ENCODE measurements at places on chromosomes 7 and 10.

DNA sequence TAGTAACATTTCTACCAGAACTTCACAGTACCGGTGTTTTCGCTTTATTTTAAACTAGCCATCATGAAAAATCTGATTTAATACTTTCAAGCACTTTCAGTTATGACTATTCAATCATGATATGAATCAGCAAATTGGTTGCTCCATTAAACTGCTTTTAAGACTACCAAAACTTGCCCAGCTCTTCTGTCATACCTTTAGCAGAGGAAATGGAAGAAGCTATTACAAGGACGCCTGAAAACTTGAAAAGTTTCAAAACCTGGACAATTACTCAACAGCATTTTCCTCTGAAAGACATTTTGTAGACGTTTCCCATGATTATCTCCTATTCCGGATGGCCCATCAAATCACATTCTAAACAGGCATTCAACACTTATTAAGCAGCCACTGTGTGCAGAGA, 2.0 kb downstream of the JAZF1 start:
- no peak for DNase-seq

DNA sequence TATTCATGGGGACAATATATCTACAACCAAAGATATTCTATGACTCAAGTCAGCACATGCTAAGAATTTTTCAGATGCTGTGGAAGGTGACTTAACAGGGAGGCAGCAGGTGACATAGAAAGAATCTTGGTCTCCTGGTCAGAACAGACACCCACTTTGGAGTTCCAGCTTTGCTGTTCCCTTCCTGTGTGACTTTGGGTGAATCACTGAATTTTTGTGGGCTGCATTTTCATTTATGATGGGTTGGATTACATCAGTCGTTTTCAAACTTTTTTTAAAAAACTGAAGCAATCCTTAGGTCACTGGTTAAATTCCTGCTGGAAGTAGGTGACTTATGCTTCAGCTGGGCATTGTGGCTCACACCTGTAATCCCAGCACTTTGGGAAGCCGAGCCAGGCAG, 24.9 kb downstream of the RGR start:
- no peak for DNase-seq

- no peak for DNase-seq
Measured at GRCh38 chr7:134916171-134916883, 70.0 kb upstream of the AGBL3 start.

- no peak for DNase-seq
Measured at GRCh38 chr10:46020344-46020657, 10.1 kb downstream of the NCOA4 start.

DNA sequence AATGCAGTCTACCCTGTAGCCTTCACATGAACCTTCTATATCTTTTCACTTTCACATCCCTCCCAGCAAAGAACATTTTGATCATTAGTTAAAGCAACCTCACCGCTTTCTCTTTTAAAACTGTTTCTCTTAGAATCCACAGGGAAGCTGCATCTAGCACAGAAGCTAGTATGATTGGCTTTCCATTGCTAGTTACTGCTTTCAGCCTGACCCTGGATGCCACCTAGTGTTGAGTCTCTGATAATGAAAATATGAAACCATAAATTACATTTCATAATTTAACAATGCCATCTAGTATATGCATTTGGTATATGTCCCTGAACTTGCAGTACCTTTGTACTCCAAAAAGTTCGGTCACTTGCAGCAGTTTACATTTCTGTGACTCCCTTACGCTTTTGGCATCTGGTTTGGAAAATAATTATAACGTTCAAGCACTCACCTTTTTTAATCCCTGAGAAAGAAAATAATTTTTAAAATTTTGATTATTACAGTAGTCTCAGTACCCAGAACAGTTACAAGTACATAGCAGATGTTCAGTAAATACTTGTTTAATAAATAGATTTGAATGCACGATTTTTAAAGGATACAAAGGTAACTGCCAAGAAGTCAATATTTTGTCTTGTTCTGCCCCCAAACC, 22.7 kb downstream of the CISD1 start:
- DNase-seq = no peak

- no peak for DNase-seq
Measured at GRCh38 chr10:114825513-114826253, 4.1 kb downstream of the FHIP2A start.

DNA sequence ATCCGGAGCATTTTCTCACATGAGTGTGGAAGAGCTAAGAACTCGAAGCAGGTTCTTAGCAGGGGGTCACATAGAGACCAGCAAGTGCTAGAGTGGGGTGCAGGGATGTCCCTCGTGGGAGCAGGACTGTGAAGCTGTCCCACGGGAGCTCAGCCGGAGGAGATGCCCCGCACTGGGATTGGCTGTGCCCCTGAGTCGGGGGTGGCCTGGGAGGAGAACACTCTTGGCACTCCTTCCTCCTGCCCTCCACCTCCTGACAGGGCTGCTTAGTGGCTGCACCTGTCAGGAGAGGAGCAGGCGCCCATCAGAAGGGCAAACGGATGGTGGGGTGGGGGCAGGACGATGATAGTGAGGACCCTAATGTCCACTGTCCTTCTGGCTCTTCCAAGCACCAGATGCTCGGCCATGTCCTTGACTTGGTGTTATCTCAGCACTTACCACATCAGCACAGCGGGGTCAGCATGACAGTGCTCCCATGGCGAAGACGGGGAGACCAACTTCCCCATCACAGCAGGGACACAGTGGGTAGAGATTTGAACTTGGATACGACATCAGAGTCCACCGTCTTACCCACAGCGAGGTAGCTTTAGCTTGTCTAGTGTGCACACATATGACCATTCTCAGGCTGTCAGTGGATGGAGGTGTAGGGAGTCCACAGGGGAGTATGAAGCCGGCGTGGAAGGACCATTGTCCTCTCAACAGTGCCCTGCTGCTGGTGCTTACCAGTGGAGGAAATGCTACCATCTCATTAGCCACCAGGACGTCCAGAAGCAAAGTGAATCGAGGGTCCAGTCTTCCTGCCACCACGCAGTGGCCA, 142.5 kb upstream of the SHH start:
- no peak for DNase-seq

- DNase-seq = no peak
Measured at GRCh38 chr7:106566672-106567071, 94.3 kb downstream of the CCDC71L start.

DNA sequence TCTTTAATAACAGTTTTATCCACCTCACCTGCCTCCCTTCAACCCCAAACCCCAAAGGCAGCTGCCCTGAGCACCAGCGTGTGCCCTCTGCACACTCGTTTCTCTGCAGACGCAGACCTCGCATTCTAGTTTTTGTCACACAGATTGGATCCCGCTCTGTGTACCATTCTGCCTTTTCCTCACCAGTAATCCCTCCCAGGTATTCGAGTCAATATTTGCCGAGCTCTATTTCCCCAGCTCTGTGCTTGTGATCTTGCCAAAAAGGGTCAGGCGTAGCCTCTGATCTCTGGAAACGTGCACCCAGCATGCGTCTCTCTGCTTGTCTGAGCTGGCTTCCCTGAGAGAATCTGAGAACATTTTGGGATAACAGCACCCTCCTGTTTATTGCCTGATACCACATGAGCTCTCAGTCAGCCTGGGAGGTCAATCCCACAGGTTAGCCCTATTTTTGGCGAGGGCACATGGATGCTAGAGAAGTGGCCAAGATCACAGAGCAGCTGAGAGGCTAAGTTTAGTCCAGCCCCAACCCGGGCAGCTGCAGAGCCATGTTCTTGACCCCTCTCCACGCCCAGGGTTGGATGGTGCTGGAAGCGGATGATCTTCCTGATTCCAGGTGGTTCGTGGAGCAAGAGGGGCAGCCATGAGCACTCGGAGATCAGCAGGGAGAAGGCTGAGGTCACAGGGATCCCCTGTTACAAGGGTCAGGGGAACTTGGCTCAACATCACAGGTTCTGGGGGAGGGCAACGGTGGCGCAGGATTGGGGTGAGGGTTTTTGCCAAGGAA, 29.1 kb downstream of the FOXL3 start:
- no peak for DNase-seq

DNA sequence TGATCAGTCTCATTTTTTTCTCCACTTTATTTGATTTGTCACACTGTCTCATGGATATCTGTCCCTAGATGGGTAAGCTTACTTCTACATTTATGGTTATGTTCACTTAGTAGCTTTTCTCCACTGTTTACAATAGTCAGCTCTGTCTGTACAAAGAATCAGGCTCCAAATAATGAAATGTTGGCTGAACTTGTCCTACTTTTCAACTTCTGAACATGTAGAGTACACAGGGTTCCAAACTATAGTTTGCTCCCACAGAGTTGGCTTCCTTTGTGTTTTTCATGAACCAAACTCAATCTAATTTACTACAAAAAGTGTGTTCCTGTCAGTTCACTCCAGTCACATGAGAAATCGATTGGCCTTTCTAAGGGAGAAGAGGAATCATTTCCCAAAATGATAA, 175.0 kb downstream of the CCDC71L start:
- no peak for DNase-seq

DNA sequence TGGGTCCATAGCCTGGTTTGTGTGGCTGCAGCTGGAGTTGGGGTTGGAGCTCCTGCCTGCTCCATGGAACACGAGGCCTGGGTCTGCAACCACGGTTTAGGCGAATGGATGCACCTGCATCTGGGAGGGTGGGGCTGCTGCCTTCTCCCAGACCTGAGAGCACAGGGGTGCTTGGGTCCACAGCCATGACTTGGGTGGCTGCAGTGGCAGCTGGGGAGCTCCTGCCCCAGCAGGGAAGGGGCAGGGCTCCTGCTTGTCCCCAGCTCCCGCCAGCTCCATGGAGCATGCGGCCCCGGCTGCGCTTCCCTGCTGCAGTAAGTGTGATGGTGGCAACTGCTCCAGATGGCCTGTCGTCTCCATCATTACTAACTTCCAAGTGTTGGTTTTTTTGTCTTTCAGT, 571.1 kb upstream of the LRRN3 start:
- DNase-seq = no peak

DNA sequence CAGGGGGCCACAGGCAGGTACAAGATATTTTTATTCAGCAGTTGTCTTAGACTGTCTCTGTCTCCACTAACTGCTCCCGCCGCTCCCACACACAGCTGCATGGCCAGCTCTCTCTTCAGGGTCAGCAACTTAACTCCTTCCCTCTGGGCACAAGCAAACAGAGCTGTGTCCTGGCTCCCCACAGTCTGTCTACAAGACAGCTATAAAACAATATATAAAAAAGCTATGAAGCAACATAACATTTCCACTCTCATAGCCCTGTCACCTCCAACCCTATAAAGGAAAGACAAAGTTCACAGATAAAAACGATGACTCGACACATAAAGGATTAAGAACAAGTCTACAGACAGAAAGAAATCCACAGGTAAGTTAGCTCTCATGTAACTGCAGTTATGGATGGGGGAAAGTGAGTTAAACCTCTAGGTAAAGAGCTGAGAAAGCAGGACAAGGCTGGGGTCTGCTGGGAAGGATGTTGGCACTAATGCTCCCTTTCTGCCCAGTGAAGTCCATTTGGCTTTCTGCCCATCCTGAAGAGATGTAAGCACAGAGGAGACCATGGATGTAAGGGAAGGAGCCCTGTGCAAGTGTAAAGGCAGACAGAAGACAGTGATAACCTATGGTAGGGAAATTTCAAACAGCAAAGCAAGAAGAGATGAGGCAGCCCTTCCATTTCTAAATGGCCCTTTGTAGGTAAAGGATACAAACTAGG, 27.0 kb downstream of the RAPGEF5 start:
- no peak for DNase-seq

DNA sequence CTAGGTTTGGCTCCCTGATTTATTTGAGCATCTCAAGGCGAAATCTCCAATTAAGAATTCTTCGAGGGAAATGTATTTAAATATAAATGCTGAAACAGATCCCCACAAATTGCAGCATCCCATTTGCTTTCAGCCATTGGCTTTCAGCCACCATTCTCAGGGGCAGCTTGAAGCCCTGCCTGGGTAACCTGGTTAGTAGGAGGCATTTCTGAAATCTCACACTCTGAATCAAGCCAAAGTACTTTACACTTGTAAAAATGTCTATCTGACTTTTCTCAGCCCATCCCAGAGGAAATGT, 49.1 kb downstream of the GCC1 start:
- no peak for DNase-seq

- no peak for DNase-seq
Measured at GRCh38 chr10:114364726-114365125, 39.6 kb downstream of the AFAP1L2 start.

DNA sequence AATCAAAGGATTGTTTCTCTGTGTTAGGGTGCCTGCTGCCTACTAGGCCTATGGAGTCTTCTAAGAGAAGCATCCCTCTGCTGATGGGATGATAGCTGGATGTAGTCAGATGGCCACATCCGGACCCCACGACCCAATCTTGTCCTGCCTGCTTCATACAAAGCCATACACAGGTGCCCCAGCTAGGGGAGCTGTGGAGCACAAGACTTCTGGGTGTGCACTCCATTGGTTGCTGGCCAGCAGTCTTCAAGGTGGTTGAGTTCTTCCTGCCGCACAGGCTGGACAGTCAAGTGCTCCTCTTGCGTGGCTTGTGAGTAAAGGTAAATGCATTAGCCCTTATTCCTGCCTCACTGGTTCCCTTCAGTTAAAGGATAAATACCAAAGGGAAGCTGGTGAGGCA, 120.2 kb downstream of the TEX36 start:
- DNase-seq = no peak

DNA sequence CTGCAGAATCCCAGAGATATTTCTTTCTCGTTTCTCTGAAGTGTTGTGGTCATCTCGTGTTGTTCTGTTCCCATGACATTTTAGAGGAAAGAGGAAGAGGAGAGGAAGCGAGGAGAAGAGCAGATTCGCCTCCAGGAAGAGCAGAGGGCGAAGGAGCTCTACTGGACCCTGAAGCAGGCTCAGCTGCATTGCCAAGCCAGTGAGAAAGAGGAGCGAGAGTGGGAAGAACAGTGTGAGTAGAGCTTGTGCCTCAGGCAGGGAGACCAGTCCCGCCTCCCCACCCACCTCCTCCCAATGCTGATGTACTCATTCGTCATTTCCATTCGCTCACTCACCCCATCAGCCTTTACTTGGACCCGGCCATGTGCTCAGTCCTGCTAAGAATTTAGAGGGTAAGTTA, 50.8 kb downstream of the SH2D4B start:
- no peak for DNase-seq

DNA sequence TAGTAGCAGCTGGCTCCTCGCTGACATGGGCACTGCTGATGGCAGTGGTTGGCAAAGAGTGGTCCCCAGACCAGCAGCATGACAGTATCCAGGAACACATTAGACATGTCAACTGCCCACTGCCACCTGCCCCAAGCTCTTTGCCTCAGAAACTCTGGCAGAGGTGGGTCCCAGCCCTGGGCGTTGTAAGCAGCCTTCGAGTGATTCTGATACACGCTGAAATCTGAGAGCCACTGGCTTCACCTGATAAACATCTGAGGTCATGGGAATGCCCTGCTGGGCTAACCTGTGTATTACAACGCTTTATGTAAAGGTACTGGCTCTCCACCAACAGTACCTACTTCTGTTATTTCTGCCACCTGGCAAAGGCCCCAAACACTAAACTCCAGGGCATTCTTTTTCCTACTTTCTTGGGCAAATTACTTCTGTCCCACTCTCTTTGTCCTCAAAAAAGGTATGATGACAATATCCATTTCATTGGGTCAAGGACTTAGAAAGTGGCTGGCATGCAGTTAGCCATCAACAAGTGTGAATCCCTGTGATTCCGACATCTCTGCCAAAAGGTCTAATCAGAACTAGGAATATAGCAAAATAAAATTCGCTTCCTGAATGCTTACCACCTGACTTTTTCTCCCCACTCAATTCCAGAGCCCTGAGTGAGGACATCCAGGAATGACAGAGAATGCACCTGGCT, 9.2 kb downstream of the SGMS1 start:
- no peak for DNase-seq

Data from stimulated activated CD8-positive, alpha-beta memory T cell treated with anti-CD3 and anti-CD28 coated beads, Interleukin-2, amount 100 ng/mL, for 1 hour (primary cell).